ENCODE measurements at places on chromosomes 3 and 15. TPM values are rescaled to one million over a fixed set of nuclear protein-coding genes. Genes with fewer than 3 reads are reported as not detected.

Gene MAN2A2
- 19.9 TPM for total RNA-seq

Gene SAMMSON
- total RNA-seq, result 0.22 TPM

Gene ZDHHC19
- total RNA-seq, result not detected

Gene DCP1A
- total RNA-seq, result 25.4 TPM

Gene COL6A5
- total RNA-seq, result not detected

Gene TWF2
- total RNA-seq, result 29.3 TPM

Gene PAQR5
- 8.8 TPM for total RNA-seq

Gene SLC41A3
- total RNA-seq, result 27.4 TPM

Gene MAP6D1
- 0.72 TPM for total RNA-seq

Gene CEP97
- total RNA-seq, result 14.9 TPM

Gene MYZAP
- not detected for total RNA-seq

Gene EPB42
- not detected for total RNA-seq

Gene GTF2A2
- 113 TPM for total RNA-seq

Gene TMEM212
- not detected for total RNA-seq

Gene GATA2
- total RNA-seq, result 7.0 TPM

Gene DAZL
- total RNA-seq, result 1.8 TPM

Gene SYNPR
- total RNA-seq, result not detected

Gene ZSCAN2
- 10.3 TPM for total RNA-seq

Gene SECISBP2L
- 29.2 TPM for total RNA-seq

Gene SERPINI2
- not detected for total RNA-seq

Gene SST
- not detected for total RNA-seq

Gene RARB
- 5.0 TPM for total RNA-seq

Gene CORO2B
- not detected for total RNA-seq

Gene CASR
- total RNA-seq, result not detected

Gene FAM81A
- 0.92 TPM for total RNA-seq

Gene LSAMP
- total RNA-seq, result 11.0 TPM

Gene WNT7A
- not detected for total RNA-seq

Gene HRG
- total RNA-seq, result not detected

Gene ALDH1A2
- total RNA-seq, result not detected

Gene GOLGA6A
- not detected for total RNA-seq

Gene ANKDD1A
- total RNA-seq, result 1.7 TPM

Gene CDCP1
- total RNA-seq, result 47.5 TPM

Gene THRB
- total RNA-seq, result 2.8 TPM

Gene CAV3
- not detected for total RNA-seq

Gene GNAT1
- not detected for total RNA-seq

Gene ZIC1
- total RNA-seq, result not detected

Gene CHL1
- 110 TPM for total RNA-seq

Gene C2CD4A
- 0.63 TPM for total RNA-seq

Gene DLEC1
- not detected for total RNA-seq
